ENCODE measurements at places on chromosomes 4 and X. TPM values are rescaled to one million over a fixed set of nuclear protein-coding genes. Genes with fewer than 3 reads are reported as not detected.

SPRY1 gene
- total RNA-seq, result 15.0 TPM

F9 gene
- 380 TPM for total RNA-seq

- no peak for DNase-seq
Observed at GRCh38 chr4:87108142-87108546, 112.3 kb downstream of the KLHL8 start.

DNA sequence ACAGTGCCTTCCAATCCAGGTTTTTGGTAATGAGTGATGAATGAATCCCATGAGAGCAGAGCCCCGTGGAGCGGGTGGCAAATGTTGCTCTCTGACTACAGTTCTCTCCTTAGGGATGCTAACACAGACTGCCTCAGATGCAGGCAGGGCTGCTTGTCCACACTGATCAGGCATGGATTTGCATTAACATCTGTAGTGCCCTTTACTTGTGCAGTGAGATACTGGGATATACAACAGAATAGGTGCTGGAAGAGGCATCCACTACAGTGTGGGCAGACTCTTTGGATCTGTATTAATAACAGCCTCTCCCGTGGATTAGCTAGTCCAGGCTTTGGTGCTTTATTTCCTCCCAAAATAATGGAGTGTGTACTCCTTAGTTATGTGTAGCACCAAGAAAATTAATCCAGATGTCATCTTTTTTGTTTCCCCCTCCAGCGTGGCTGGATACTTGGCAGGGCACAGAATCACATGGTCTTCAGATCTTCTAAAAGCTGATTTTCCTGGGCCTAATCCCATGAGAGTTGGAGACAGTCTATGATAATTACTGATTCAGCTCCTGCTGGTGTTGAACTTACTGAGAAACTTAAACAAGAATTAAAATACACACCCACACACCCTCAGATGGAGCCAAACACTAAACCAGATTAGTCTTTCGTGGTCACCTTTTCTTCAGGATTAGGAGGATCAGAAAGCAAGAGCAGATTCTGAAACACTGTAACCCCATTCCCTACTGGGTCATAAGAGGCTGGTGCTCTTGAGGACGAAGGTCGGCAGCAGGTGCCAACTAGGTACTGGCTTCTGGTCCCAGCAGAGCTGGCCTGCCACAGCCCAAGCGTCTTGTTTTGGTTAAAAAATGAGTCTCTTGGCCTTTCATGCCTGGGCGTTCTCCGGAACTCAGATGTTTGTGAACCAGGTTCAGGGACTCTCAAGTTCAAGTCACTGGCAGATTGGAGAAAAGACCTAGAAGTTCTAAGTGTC is 23.1 kb upstream of the NAP1L5 start:
- DNase-seq, result peak; percentile 65

DNA sequence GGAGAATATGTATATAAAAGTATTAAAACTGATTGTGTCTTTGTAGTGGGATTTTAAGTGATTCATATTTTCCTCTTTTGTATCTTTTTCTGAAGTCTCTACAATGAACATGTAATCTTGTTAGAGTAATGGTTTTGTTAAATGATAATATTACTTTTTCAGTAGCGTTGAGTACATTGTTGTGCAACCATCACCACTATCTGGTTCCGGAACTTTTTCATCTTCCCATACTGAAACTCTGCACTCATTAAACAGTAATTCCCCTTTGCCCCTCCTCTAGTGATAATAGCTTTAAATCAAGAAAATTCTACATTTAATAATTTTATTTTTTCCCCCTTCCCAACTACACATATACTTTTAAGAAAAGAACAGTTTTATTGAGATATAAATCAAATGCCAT is 23.3 kb downstream of the SHROOM3 start:
- no peak for DNase-seq

- DNase-seq, result no peak
Observed at GRCh38 chrX:46754036-46754435, 4.9 kb downstream of the SLC9A7 start.

DNA sequence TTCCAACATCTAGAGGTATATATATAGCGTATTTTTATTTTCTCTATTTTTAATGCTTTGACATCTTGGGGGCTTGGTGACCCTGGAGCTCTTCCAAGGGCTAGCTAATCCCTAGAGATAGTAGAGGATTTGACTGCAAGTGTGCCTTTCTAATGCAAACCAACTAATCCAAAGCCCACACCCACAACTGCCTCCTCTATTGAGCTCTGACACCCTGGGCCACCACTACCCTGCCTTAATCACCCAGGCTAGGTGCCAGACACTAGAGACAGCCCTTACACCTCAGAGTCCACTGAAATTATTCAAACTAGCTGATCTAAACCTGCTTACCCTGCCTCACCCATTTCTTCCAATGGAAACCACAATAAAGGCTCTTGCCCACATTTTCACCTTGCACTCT is 69.6 kb upstream of the ATXN3L start:
- no peak for DNase-seq

- no peak for DNase-seq
Observed at GRCh38 chr4:143700416-143701352, at the start of gene FREM3. TSS of gene FREM3 (minus strand) at chr4:143700675. CDS start at chr4:143700675, 0 bp downstream.

- no peak for DNase-seq
Observed at GRCh38 chr4:174277433-174277832, 6.0 kb downstream of the FBXO8 start.

GRCh38 chr4:168019019-168019651 is 73.2 kb upstream of the ANXA10 start:
- no peak for DNase-seq

DNA sequence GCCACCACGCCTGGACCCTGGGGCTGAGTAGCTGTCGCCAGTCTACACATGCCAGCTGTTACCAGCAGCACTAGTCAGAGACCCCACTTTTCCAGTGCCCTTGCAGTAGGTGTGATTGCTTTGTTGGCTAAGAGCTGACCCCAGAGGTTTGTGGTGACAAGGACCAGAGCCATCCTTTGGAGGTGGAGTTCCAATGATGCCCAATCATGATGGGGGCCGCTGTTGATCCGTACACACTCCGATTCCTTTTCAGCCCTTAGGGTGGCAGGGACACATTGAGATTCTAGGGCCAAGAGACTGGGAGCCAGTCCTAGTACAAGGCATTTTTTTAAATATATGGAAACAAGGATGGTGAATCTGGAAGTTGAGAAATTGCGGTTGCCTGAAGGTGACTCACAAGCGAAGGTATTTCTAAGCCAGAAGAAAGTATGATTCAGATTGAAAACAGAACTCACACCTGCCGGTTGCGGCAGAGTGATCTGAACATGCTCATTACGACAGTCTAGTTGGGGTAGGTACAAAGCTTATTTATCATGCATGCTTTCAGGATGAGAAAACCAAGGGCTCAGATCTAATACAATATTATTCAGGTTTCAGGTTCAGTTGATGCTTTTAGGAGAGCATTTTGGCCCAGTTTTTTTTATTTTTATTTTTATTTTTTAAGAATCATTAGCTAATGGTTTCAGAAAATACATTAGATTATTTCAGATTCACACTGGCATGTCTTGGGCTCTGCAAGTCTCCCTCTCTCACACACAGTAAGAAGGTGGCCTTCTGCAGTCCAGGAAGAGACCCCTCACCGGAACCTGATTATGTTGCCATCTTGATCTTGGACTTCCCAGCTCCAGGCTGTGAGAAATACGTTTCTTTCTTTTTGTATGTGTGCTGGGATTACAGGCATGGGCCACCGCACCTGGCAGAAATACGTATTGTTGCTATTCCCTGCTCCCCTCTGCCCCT is 43.4 kb downstream of the SHROOM2 start:
- DNase-seq, result no peak

DNA sequence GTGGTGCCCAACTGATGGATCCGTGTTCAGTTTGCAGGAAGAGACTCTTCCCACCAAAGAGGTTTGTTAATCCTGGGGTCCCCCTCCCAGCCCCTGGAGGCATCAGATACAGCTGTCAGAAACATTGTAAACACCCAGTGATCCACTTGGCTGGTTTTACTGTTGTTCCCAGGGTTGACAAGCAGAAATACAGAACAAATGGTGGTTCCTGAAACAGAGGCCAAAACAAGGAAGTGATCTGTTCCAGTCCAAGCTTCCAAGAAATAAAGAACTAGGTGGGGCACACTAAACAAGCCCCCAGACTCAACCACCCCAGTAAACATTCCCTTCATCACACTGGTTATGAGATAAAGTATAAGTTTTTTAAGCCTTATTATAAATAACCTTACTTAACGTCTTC is 1.4 kb downstream of the TMLHE start:
- DNase-seq, result no peak

DNA sequence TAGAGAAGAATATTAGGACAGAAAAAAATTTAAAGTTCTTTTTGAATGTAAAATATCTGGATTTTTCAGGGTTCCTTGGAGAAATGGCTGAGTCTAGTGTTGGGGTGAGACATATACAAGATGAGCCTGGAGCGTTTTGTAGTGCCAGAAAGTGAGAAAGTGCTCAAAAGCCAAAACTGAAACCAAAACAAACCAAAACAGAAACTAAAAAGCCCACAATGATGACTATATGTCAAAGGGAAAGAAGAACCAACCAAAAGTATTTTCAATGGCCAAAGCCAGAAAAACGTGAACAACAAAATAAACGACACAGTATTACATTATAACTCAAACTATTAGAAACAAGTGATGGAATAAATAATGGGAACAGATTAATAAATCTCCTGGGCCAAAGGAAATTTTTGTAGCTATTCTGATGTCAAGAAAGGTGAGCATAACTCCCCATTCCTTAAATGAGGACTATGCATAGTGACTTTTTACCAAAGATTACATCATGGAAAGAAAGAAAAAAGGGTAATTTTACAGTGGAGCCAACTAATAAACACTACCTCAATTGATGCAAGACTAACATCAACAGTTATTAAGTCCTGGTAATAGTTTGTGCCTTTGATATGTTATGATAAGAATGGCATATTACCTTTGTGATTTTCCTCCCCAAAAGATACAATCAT is 1137.6 kb downstream of the C4orf33 start:
- no peak for DNase-seq

DNA sequence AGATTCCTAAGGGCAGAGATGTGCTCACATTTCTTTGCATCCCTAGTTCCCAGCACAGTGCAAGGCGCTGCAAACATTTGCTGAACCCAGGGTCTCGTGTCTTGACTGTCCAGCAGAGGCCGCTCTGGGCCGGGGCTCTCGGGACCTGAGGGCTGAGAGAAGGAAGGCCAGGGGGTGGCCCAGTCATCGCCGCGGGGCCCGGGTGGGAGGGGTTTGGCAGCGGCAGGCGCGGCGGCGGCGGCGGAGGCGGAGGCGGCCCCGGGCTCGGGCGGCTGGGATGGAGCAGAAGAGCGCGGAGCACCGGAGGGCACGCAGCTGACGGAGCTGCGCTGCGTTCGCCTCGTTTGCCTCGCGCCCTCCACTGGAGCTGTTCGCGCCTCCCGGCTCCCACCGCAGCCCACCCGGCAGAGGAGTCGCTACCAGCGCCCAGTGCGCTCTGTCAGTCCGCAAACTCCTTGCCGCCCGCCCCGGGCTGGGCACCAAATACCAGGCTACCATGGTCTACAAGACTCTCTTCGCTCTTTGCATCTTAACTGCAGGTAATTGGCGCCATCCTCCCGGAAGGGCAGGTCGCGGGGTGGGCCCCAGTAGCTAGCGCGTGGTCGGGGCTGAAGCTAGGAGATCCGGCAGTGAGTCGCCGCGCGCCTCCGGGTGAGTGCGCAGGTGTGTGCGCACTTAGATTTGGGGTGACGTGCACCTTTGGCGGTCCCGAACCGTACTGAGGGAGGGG is at the start of gene PARM1:
Gene PARM1 (plus strand): TSS at position 285 of the 730 bp plus-strand sequence. CDS start 212 bp downstream, at position 497.
- DNase-seq, result peak; percentile 71

- DNase-seq, result no peak
Observed at GRCh38 chr4:154534296-154534695, 15.9 kb downstream of the PLRG1 start.

DNA sequence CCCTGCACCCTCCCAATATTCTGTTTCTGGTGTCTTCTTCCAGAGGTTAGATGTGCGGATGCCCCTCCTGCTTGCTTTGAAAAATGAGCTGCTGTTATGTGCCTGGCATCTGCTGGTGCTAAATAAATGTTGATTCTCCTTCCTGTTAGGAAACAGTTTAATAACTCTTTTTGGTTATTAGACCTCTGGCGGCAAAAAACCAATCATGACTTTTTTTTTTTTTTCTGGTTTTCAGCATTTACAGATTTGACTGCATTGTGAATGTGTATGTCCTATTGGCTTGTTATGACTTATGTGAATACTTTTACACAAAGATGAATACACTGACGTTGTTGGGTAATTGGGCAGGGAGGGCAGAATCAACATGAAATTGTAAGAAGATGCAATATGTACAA is 13.6 kb upstream of the TMEM156 start:
- DNase-seq, result no peak

GRCh38 chrX:104854790-104855340 is 288.9 kb downstream of the IL1RAPL2 start:
- DNase-seq, result no peak
